Stimulated activated CD4-positive, alpha-beta T cell treated with anti-CD3 and anti-CD28 coated beads, Interleukin-1b, Interleukin-23, amount 100 ng/mL, for 4 hours (primary cell): ENCODE measurements at places on chromosomes 12 and 14.
A peak's percentile ranks its signal among the peaks of the same experiment; 100 is the strongest.

GRCh38 chr12:122072031-122072970, 6.3 kb upstream of the MLXIP start:
- DNase-seq, result no peak

GRCh38 chr12:128140551-128140950, 126.4 kb upstream of the TMEM132C start:
- no peak for DNase-seq

DNA sequence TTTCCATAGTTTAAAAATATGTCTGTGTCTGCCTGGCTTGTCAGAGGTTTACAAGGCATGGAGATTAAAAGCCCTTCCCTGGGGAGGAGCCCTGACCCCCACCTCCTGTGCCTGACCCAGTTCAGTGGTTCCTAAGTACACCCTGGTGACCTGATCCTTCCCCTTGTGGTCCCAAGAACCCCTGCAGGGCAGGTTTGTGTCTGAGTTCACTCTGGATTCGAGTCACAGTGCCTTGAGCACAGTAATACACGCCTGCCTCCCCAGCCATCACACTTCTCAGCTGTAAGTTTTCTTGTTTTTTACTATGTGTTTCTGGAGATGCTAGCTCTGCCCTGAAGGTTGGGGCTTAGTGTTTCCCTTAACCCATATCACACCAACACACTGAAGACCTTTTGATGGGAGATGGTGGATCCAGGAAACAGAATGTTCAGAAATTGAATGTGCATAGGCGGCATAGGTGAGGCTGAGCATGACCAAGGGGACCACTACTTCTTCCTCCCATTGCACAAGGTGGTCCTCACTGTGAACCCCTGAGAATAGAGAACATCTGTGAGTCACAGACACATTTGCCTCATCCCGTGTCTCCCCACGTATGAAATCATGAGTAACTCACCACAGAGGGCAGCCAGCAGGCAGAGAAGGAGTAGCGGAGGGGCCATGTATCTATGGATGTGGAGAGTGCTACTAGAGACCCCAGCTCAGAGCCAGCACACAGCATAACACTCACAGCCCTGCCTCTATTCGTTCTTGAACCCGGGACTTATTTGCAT, 962.9 kb downstream of the TMEM121 start:
- DNase-seq, result no peak

- no peak for DNase-seq
Measured at GRCh38 chr12:57522887-57523705, 472 bp downstream of the MBD6 start.

- no peak for DNase-seq
Measured at GRCh38 chr12:122207391-122207790, 3.9 kb downstream of the B3GNT4 start.

- no peak for DNase-seq
Measured at GRCh38 chr12:13004361-13004760, 4.3 kb upstream of the HEBP1 start.

GRCh38 chr14:65160091-65160490, 57.8 kb upstream of the MAX start:
- no peak for DNase-seq

- no peak for DNase-seq
Measured at GRCh38 chr14:68291820-68292219, 472.2 kb downstream of the RAD51B start.

GRCh38 chr14:68820536-68820935, 27.7 kb upstream of the ZFP36L1 start:
- DNase-seq, result no peak

DNA sequence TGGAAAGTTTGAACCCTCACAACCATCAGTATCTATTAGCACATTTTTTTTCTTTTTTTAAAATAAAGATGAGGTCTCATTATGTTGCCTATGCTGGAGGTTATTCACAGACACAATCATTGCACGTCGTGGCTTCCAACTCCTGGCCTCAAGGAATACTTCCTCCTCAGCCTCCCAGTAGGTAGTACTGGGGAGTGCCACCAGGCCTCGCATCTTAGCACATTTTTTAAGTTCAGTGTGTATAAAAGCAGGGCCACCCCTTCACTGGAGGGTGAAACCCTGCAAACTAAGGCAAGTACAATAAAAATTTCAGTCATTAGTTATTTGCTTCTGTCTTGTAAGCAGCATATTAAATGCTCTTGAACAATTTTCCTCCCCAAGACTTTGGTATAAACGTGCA, 114.2 kb upstream of the SINHCAF start:
- DNase-seq, result no peak

- DNase-seq, result no peak
Measured at GRCh38 chr12:69689638-69690037, 9.5 kb downstream of the BEST3 start.

DNA sequence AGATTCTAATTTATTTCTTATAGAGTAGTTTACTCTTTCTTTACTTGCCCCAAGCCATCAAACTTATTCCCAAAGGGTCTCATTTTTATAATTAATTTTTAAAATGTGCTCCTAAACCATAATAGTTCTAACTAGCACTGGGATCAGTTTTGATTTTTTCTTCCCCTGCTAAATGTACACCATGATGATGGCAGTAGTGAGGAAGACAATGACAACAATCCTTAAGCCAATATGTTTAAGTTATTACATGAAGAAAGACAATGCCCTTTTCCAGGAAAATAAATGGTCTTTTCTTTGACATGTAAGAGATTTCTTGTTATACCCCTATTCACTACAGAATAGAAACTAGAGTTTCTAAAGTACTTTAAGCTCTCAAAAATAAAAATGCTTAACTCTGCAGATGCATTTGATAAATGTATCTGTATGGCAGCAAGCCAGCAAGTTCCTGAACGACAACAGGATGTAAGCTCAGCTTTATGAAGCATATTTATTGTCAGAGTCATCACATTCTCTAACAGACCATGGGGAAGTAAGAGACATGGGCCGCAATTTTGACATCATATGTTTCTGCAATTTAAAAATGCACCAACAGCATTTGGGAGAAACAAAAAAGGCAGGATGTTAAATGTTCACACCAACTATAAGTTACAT, 36.0 kb upstream of the SNX6 start:
- peak; percentile 8 for DNase-seq

GRCh38 chr12:110073049-110073831, 24.9 kb upstream of the C12orf76 start:
- DNase-seq, result no peak

GRCh38 chr12:110906083-110906482, 14.3 kb downstream of the MYL2 start:
- no peak for DNase-seq

GRCh38 chr14:77043177-77043983, 14.9 kb upstream of the IRF2BPL start:
- DNase-seq, result no peak

DNA sequence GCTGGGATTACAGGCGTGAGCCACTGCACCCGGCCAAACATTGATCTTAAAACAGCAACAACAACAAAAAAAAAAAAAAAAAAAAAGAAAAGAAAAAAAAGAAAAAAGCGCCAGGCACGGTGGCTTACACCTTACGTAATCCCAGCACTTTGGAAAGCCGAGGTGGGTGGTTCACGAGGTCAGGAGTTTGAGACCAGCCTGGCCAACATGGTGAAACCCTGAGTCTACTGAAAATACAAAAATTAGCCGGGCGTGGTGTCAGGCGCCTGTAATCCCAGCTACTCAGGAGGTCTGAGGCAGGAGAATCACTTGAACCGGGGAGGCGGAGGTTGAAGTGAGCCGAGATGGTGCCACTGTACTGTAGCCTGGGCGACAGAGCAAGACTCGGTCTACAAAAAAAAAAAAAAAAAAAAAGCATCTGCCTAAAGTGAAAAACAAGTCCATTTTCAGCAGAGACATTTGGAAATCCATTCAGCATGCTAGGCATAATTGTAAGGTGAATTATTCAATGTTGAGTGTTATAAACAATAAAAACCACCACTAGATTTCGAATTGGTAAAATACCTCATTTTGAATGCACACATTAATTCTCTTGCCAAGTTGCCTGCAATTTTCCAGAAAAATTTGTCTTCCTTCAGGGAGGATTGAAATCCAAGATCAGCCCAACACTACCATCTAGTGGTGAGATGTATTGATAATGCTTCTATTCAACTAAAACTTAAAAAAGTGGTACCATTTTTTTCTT, 8.0 kb upstream of the CERS5 start:
- no peak for DNase-seq

GRCh38 chr12:103036581-103037214, 79.2 kb downstream of the ASCL1 start:
- no peak for DNase-seq

- no peak for DNase-seq
Measured at GRCh38 chr14:55577229-55577628, 2.8 kb upstream of the KTN1 start.

DNA sequence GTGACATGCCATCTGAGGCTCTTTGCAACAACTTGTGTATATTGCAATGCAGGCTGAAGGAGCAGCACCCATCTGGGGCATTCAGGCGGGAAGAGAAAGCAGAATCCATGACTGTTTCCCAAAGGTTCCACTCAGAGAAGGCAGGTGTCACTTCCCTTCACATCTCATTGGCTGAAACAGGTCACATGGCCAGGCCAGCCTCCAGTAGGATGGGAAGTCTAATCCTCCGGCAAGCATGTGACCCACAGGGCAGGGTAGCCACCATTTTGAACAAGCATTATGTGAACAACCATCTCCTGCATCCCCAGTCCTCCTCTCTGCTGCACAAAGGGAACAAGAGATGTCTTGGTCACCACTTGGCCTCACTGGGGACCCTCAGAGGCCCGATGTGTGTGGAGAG, 70.6 kb downstream of the RIN3 start:
- DNase-seq, result no peak

DNA sequence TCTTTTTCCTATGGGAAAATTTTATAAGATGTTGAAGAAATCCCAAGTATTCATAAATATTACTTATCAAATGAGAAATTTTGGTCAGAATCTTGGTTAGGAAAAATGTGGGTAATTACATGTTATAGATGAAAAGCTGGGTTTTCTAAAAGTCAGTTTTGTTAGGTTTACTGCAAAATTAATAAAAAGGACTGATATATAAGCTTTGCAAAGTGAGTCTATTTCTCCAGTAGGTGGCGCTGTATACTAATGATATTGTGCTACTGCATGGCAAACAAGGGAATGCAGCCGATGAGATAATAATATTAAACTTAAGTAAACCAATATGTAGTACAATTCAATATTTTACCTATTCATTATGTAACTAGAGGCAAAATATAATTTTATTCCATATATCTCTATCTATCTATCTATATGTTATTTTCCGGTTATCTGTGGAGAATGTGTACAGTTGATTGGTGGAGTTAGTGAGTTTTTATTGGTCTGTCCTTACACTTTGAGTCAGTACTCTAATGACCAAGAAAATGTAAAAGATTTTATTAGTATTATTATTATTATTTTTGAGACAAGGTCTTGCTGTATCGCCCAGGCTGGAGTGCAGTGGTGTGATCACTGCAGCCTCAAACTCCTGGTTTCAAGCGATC, 32.9 kb downstream of the MIPOL1 start:
- DNase-seq, result no peak

DNA sequence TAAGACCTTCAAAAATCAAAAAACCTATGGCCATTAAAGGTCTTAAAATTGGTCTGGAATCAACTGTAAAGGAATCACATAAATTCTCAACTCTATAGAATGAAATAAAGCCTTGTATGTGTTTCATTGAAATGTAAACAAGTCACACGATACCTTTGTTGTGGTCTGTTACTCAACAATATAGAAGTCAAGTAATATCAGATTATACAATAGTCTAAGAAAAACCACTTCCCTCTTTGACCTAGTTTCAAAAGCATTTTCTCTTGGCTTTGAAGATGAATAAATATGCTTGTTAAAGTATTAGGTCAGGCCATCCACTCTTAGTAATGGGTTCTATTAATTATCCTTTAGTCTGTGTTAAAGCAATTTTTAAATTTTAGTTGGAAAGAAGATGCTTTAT, 79.8 kb upstream of the DIO2 start:
- no peak for DNase-seq

- DNase-seq, result no peak
Measured at GRCh38 chr14:104876251-104876699, 11.2 kb downstream of the CEP170B start.

GRCh38 chr12:131607658-131608447, 103.0 kb upstream of the SFSWAP start:
- DNase-seq, result no peak

DNA sequence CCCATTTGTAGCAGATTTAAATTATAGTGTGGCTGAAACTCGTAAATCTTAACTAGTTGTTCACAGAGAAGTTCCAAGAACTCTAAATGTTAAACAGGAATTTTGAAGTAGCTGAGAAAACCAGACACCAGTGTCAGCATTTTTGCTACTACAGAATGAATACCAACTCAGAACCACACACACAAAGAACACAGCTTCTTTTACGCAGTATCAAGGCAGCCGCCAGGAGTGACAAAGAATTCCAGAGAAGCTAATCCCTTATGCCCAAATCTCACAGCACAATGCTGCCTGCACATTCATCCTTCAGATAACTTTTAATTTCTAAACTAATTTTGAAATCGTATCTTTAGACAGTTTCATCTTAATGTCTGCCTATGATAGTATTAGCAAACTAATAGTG, 37.4 kb downstream of the SLC6A15 start:
- no peak for DNase-seq

DNA sequence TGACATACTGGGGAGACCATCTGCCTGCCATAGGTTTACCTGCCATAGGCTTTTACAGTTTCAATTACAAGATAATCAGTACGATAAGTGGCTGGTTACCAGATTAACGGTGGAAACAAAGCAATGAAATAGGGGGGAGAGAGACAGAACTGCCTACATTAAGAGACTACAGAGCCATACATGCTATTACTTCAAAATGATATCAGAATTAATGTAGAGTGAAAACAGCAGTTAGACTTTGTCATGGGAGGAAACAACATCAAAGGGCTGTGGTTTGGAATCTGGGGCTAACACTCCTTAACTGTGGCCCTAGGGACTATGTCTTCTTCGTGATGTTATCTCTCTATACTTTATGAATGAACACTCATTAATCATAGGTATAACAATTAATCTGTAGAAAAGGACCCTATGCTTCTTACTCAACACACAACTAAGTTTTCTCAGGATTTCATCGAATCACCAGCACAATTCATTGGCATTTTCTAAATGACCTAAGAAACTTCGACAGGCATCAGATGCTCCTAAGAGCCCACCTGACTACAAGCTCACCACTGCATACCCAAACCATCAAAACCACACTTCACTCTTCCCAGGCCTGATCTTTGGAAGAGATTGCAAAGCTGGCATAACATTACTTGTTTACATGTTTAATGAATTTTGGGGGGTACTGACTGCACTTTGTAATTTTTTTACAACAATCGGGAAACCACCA, 475.6 kb upstream of the SOX5 start:
- DNase-seq, result no peak

DNA sequence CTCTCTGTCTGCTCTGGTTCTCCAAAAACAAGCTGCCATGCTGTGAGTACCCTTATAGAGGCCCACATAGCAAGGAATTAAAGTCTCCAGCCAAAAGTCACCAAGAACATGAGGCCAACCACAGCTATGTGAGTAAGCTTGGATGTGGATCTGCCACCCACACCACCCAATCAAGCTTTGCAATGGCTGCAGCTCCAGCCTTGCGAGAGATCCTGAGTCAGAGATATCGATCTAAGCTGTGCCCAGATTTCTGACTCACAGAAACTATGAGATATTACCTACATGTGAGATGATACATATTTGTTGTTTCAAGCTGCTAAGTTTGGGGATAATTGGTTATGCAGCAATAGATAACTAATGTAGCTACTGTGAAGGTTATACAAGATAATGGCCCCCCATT, 15.5 kb upstream of the TMEM233 start:
- no peak for DNase-seq
